ENCODE measurements at places on chromosomes 12 and 14. TPM values are rescaled to one million over a fixed set of nuclear protein-coding genes. Genes with fewer than 3 reads are reported as not detected.
A peak's percentile ranks its signal among the peaks of the same experiment; 100 is the strongest.

TSPAN19 gene
- not detected for total RNA-seq

TMEM63C gene
- total RNA-seq: 0.72 TPM

SSPN gene
- total RNA-seq: 9.8 TPM

HVCN1 gene
- total RNA-seq: 2.9 TPM

RDH16 gene
- total RNA-seq: under 0.01 TPM

SLC25A21 gene
- 0.29 TPM for total RNA-seq

GDF11 gene
- total RNA-seq: 4.3 TPM

SLC7A8 gene
- total RNA-seq: 4.3 TPM

RDH5 gene
- total RNA-seq: 32.2 TPM

TMEM260 gene
- total RNA-seq: 16.5 TPM

DNA sequence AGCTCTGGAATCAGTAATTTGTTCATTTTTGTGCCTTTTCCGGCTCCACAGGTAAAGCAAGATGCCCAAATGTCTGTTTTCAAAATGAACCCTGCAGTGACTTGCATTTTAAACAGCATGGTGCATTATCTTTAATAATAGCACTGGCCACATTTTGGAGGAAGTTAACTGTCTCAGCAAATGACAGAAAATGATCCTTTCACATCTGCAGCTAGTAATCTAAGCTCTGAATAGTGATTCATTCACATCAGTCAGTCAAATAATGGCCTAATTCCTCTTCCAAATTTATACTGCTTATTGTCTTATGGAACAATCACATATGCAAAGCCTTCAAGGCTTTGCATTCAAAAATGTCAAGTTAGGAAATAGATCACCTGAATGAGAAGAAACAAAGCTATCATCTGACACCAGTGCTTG, 75.6 kb downstream of the PPM1H start:
- no peak overlapping the region for H3K27ac ChIP-seq
- no peaks in the 10 kb centered on the region for H3K36me3 ChIP-seq
- H3K27me3 ChIP-seq: no peaks in the 10 kb centered on the region

GRCh38 chr12:90936230-90937005, 18.6 kb downstream of the CCER1 start:
- no peak overlapping the region for H3K4me3 ChIP-seq
- no peak overlapping the region for H3K27ac ChIP-seq
- peaks cover 10% of the 10 kb centered on the region for H3K4me1 ChIP-seq

GRCh38 chr12:94169495-94169894, 21.1 kb downstream of the PLXNC1 start:
- H3K27ac ChIP-seq: no peak overlapping the region
- no peaks in the 10 kb centered on the region for H3K36me3 ChIP-seq
- peaks cover 43% of the 10 kb centered on the region for H3K27me3 ChIP-seq
- H3K4me1 ChIP-seq: peaks cover 19% of the 10 kb centered on the region

- H3K27ac ChIP-seq: no peak overlapping the region
- H3K27me3 ChIP-seq: peaks cover 4% of the 10 kb centered on the region
- H3K4me3 ChIP-seq: no peak overlapping the region
Measured at GRCh38 chr14:30519961-30520360, 39.0 kb upstream of the G2E3 start.

DNA sequence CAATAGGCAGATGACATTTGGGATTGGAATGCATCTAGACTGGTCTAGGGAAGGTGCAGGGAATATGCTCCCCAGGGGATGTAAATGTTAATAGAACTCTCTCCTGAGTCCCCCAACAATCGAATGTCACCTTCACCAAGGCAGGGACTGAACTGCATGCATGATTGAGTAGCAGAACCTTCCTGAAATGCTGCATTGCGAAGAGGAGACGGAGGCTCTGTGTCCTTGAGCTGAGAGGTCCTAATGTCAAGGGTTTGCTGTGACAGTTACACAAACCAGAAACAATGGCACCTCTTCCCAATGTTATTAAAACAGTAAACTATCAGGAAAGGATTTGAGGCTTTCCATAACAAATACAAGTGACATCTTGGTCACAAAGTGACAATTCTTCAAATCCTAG, 117.5 kb upstream of the SFSWAP start:
- H3K4me1 ChIP-seq: no peaks in the 10 kb centered on the region
- H3K36me3 ChIP-seq: no peaks in the 10 kb centered on the region
- DNase-seq: peak; percentile 56
- no peaks in the 10 kb centered on the region for H3K27me3 ChIP-seq
- H3K4me3 ChIP-seq: no peak overlapping the region

DNA sequence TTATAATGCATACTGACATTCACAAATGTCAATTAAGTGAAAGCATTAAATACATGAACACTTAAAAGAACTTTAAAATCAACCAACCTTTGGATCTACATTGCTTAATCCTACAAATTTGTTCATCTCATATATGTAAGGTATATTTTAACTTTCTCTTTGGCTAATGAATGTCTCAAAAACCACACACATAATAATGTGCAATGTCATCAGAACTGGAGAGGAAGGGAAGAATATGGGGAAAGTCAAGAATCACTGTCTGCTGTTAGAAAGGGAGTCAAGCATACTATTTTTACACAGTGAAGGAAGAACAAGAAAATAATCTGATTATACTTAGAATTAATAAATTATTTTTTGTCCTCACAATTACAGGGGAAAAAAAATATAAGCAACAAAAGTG, 4.9 kb downstream of the GMFB start:
- no peak for DNase-seq
- H3K36me3 ChIP-seq: peaks cover 22% of the 10 kb centered on the region
- peaks cover 39% of the 10 kb centered on the region for H3K4me1 ChIP-seq
- H3K27me3 ChIP-seq: no peaks in the 10 kb centered on the region

GRCh38 chr12:26845984-26846383, 13.0 kb upstream of the ITPR2 start:
- no peak overlapping the region for H3K4me3 ChIP-seq
- peaks cover 2% of the 10 kb centered on the region for H3K27me3 ChIP-seq
- no peak overlapping the region for H3K27ac ChIP-seq
- H3K36me3 ChIP-seq: no peaks in the 10 kb centered on the region
- DNase-seq: peak; percentile 86
- H3K4me1 ChIP-seq: peaks cover 7% of the 10 kb centered on the region

GRCh38 chr14:68881396-68881795, 88.5 kb upstream of the ZFP36L1 start:
- no peaks in the 10 kb centered on the region for H3K27me3 ChIP-seq
- H3K27ac ChIP-seq: peak overlapping the region; percentile 15
- peaks cover 19% of the 10 kb centered on the region for H3K4me1 ChIP-seq
- H3K4me3 ChIP-seq: no peak overlapping the region
- peaks cover 98% of the 10 kb centered on the region for H3K36me3 ChIP-seq

GRCh38 chr12:52295663-52296062, 4.3 kb upstream of the KRT81 start:
- no peaks in the 10 kb centered on the region for H3K4me1 ChIP-seq
- H3K4me3 ChIP-seq: no peak overlapping the region
- H3K27ac ChIP-seq: no peak overlapping the region

DNA sequence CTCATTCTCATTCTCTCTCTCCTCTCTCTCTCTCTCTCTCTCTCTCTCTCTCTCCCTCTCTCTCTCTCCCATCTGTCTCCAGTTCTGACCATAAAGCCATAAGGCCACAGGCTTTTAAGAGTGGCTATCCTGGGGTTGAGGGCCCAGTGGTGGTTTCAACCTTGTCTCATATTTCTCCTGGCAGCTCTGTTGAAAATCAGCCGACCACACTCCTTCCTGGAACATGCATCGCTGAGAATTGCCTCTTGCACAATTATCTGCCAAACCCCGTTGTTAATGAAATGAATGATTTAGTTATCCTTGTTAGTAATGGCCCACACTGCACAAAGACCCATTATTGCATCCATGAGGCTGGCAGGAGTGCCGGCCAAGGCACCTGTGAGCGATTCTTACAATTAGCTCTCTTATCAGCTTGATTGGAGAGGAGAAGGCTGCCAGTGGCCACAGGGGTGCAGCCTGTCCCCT, 30.4 kb upstream of the KCNA5 start:
- no peaks in the 10 kb centered on the region for H3K27me3 ChIP-seq
- H3K27ac ChIP-seq: no peak overlapping the region
- H3K4me3 ChIP-seq: no peak overlapping the region

- no peaks in the 10 kb centered on the region for H3K27me3 ChIP-seq
- no peak overlapping the region for H3K27ac ChIP-seq
Measured at GRCh38 chr12:16573398-16574077, 32.4 kb downstream of the LMO3 start.

DNA sequence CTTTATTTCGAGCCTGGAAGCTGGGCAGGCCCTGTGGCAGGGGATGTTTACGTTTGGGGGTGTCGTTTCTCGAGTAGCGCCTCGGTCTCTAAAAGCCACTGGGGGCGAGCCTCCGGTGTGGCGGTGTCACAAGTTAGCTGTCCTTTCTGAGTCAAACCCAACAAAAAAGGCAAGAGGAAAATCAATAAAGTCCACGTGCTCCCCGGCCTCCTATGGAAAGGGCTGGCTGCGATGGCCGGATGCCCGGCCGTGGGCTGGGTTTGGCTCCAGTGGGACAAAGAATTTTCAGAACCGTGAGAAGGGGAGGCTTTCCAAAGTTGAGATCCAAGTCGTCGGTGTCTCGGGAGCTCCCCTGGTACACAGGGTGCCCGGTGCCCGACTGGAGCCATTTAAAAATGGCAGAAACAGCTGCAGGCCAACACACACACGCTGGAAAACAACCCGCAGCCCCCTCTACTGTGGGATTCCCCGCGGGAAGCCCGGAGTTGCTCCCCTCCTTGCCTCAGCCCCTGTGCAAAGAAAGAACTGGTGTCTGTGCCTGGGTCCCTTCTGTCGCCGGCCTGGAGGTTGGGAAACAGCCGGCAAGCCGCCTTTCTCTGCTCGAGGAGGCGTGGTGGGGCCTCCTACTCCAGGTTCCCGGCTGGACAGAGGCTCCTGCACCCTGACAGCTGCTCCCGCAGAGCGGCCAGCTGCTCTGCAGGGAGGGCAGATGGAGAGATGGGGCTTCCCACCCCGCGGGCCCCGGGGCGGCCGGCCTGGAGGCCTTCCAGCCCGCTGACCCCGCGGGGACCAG, 1.9 kb downstream of the BCL7A start:
- no peaks in the 10 kb centered on the region for H3K36me3 ChIP-seq
- peak; percentile 99 for DNase-seq
- peak overlapping the region; percentile 76 for H3K27ac ChIP-seq
- no peaks in the 10 kb centered on the region for H3K27me3 ChIP-seq
- H3K4me3 ChIP-seq: peak overlapping the region; percentile 82

GRCh38 chr14:62189698-62190097, 427.5 kb downstream of the SNAPC1 start:
- no peaks in the 10 kb centered on the region for H3K36me3 ChIP-seq
- H3K27me3 ChIP-seq: peaks cover 7% of the 10 kb centered on the region
- peak; percentile 47 for DNase-seq
- H3K4me1 ChIP-seq: no peaks in the 10 kb centered on the region

DNA sequence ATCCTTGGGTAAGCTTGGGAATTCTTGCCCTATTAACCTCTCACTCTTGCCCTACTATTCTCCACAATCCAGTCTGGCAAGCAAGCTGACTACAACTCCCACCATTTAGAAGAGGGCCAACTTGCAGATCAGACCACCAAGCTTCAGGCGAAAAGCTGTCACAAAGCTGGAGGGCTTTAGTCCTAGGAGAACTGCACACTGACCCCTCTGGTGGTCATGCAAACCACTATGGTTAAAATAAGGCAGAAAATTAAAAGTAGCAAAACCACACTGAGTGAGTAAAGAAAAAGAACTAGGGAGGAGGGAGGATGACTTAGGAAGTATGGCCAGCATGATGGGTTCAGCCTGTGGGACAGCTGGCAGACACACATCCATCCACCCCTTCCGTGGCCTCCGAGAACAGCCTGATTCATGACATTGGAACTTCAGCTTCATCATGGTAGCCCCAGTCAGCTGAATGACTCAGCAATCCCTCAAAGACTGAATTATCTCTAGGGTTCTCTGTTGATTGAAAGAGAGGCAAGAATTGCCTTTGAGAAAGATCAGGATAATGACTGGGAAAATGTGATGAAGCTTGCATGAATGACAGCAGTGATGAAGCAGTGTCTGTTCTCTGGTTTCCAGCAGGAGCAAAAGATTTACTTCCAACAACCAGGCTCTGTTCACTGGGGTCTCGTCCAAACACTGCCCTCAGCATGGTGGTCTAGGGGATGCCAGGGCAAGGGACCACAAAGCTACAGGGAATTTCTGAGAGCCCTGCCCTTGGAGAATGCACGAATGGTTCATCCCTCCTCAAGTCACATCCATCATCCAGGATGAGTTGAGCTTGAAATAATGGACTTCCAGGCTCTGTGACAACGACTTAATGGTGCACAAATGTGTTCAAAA, 24.4 kb downstream of the PITPNM2 start:
- DNase-seq: peak; percentile 98
- H3K36me3 ChIP-seq: no peaks in the 10 kb centered on the region
- peaks cover 31% of the 10 kb centered on the region for H3K4me1 ChIP-seq

GRCh38 chr14:75050852-75051555, at the start of gene MLH3:
TSS of gene MLH3 (minus strand) at chr14:75051467. CDS start at chr14:75049655, 1,812 bp downstream.
- H3K36me3 ChIP-seq: no peaks in the 10 kb centered on the region
- H3K4me3 ChIP-seq: peak within 1 kb of the TSS; percentile 77
- DNase-seq: peak; percentile 93

DNA sequence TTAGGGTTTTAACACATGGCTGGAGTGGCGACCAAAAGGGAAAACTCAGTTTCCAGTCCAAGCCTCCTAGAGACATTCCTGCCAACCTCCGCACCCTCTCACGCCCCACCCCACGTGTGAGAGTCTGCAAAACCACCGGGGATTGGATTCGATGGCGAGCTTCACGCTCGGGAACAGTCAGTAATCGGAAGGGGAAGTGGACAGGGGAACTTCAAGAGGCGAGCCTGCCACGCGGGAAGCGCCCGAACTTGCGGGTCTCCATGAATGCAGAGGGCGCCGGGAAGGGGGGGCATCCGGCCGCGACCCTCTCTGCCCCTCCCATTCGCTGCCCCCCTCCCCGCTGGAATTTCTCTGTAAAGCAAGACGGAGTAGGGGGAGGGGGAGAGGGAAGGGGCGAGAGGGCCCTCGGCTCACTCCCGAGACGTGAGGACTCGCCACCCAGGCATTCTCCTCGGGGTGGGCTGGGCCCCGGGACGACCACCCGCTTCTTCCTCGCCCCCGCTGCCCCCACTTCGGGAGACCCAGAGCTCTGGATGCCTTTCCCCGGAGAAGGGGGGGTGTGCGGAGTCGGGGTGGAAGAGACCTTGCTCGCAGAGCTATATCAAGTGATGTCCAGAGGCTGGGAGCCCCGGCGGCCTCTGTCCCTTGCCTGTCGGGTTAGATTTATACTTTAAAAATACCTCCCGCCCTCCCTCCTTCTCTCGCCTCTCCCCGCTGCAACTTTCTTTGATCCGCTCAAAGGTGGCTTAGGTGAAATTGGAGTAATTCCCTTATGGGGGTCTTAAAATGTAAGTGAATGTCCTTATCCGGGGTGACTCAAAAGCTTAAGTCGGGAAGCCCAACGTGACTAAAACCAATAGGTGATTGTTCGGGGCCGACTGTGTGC, 2.5 kb upstream of the CCND2 start:
- H3K27me3 ChIP-seq: peaks cover 97% of the 10 kb centered on the region
- H3K36me3 ChIP-seq: no peaks in the 10 kb centered on the region
- no peak for DNase-seq
- H3K4me1 ChIP-seq: no peaks in the 10 kb centered on the region
- no peak overlapping the region for H3K27ac ChIP-seq
- peak overlapping the region; percentile 47 for H3K4me3 ChIP-seq
